Stimulated activated naive CD4-positive, alpha-beta T cell treated with Interleukin-2 at 50 U/mL for 16 hours (primary cell): ENCODE measurements at places on chromosomes 3 and 15.

DNA sequence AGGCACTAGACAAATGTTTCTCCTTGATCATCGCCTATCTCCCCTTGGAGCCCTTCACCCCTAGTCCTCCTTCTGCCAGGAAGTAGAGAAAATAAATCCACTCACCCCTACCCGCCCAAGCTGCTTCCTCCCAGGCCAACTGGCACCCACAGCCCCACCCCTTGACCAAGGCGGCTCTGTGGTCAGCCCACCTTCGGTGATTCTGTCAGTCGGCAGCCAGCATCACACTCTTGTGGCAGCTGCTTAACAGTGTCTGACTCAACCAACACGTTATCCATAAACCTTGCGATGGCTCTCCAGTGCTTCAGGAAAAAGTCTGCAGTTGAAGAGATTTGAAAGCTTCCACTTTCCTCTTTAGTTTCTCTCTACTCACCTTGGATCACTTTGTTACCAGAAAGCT is 7.6 kb downstream of the SHF start:
- DNase-seq: no peak

GRCh38 chr3:94009608-94010007 is 18.8 kb downstream of the STX19 start:
- no peak for DNase-seq

DNA sequence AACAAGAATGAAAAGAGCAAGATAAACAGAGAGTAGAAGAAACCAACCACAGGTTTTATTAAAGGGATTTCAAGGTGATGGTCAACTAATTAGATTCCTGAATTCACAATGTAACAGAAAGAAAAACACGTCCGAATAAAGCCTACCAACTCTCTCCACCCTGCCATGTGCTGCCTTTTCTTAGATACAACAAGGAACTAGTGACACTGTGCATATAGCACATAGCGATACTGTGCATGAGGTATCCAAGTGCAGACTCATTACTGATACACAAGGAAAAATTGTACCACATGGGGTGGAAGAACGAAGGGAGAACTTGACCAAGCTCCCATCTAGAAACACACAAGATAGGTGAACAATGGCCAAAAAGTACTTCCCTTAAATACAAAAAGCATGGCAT is 154.6 kb downstream of the MAGI1 start:
- no peak for DNase-seq

- DNase-seq: peak; percentile 48
Observed at GRCh38 chr3:5016211-5017161, 37.2 kb downstream of the BHLHE40 start.

GRCh38 chr15:76200641-76201105 is 110.6 kb downstream of the ETFA start:
- DNase-seq: no peak

GRCh38 chr3:179182902-179183301 is 34.7 kb downstream of the PIK3CA start:
- DNase-seq: no peak

DNA sequence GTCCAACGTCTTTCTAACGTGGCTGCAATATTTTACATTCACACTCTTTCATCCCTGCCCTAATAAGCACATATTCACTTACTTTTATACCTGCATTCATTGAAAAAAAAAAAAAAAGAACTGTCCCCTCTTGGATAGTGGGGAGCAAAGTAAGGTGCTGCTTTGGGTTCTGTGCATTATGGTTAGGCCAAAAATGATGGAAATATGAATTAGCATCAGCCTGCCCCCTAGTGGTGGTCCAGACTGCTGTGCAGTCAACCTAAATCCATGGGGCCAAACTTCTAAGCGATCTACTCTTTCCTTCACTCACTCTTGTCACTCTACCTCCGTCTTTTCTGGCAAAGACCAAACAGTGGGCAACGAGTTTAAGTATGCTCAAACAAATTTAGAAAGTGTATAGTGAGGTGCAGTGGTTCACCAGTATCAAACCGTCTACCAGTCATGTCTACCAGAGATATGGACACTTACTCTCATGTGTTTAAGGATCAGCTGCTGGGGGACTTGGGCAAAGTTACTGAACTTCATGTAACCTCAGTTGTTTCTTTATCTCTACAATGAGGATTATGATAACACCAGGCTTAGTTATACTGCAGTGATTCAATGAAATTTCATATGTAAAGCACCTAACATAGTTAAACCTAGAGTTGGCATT is 61.5 kb upstream of the GRM7 start:
- no peak for DNase-seq

- DNase-seq: no peak
Observed at GRCh38 chr3:72924055-72924454, 36.2 kb downstream of the GXYLT2 start.

DNA sequence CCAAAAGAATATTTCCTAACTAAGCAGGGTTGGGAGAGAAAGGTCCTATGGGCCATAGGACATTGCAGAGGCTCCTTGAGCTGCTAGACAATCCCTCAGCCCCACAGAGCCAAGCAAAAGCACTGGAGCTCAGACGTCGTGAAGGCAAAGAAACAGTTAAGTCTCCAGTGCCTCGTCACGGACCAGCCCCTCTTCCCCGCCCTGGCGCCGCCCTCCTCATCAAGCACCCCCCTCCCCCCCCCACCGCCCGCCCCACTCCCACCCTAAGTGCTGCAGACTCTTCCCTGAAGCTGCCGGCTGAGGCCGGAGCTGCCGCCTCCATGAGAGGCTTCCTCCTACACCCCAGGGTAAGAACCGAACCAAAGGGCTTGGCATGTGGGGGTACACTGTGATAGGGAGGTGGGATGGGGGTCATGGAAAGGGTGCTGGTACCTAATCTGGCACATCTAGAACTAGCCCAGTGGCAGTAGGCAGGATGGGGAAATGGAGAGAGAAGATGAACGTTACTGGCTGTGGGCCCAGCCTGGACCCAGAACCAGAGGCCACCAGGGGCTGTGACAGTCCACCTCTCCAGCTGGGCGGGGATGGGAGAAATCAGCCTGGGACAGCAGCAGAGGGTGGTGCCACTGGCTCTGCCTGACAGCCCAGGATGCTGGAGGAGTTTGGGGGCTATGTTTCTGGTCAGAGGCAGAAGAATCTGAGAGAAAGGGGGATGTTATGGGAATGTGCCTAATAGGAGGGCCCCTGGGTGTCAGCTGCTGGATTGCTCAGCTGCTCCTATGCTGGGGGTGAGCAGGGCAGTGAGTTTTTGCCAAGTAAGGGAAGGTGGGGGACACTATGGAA is at the start of gene MAP1A:
TSS of gene MAP1A (plus strand) at position 255 of the 843 bp plus-strand sequence. CDS start 3,866 bp downstream, outside the sequence.
- no peak for DNase-seq

DNA sequence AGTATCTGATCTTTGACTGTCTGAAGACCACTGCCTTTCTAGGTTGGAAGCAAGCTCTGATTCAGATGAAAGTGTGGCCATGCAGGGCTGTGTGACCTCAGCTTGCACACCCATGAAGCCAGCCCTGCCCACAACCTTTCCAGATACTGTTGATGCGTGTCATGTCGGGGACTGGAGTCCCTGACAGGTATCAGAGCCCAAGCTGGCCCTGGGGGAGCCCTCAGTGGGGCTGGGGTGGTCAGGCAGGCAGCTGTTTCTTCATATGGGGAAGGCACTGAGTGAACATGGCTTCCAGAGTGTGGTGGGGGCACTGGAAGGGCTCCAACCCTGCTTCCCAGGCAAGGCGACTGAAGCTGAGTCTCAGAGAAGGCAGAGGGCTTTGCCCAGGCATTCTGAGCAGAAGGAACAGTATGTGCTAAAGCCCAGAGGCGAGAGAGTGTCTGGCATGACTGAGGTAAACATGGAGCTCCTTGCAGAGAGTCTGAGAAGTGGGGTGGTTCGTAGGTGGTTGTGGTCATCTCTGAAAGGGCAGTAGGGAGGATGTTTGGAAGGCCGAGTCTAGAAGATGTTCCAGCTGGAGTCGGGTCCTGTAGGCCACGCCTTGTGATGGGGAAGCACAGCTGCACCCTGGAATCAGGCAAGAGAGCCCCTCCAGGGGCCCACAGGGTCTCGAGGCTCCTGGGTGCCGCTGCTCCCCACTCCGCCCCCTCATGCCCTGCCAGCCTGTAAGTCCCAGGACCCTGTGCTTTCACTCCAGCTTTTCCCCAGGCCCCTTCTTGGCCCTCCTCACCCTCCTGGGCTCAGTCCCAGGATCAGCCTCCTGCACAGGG is 122.2 kb downstream of the EEFSEC start:
- no peak for DNase-seq
